NCI-H1417 (cell line): ENCODE measurements at places on chromosomes 12 and 14.

- no peak for DNase-seq
These were observed 198.0 kb upstream of the EEA1 start for GRCh38 chr12:93127107-93127560.

- DNase-seq = peak; percentile 91
These were observed 5.5 kb downstream of the OR10AD1 start for GRCh38 chr12:48197549-48197970.

DNA sequence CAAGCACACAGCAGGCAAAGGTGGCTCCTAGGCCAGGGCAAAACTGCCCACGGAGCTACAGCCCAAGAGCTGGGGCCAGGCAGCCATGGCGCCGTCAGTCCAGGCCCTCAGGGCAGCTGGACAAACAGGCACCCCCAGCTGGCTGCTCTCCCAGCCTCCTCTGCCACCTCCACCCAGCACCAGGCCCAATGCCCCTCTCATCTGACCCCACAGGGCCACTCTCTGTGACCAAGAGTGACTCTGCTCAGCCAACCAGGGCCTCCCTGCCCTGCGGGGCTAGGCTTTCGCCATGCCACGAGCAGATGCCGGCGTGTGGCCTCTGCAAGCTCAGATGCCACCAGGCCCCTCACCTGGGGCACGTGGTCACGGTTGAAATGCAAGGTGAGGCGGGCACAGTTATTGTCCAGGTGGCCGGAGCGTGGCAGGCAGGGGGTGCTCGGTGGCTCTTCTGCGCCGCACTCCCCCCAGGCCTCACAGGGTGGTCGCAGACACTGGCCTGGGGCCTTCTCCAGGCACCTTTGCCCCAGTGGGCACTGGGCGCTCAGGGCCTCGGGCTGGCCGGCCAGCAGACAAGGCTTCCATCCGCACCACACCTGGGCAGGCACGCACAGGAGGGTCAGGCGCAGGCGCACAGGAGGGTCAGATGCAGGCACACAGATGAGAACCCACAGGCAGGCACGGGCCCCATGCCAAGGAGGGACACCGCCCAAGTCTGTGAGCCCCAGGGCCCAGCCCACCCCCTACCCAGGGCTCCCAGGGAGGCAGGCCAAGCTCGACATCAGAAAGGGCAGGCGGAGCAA is 23.0 kb downstream of the JAG2 start:
- DNase-seq = no peak

- DNase-seq = peak; percentile 11
These were observed 27.2 kb upstream of the PNMA1 start for GRCh38 chr14:73741386-73741875.

GRCh38 chr14:68824517-68825347 is 31.9 kb upstream of the ZFP36L1 start:
- peak; percentile 58 for DNase-seq

GRCh38 chr12:88579161-88579517 is 1.1 kb downstream of the KITLG start:
- DNase-seq = peak; percentile 92

- peak; percentile 28 for DNase-seq
These were observed 208.7 kb downstream of the RBM19 start for GRCh38 chr12:113757221-113758002.

- no peak for DNase-seq
These were observed 95.2 kb downstream of the PRKCH start for GRCh38 chr14:61416591-61416990.

DNA sequence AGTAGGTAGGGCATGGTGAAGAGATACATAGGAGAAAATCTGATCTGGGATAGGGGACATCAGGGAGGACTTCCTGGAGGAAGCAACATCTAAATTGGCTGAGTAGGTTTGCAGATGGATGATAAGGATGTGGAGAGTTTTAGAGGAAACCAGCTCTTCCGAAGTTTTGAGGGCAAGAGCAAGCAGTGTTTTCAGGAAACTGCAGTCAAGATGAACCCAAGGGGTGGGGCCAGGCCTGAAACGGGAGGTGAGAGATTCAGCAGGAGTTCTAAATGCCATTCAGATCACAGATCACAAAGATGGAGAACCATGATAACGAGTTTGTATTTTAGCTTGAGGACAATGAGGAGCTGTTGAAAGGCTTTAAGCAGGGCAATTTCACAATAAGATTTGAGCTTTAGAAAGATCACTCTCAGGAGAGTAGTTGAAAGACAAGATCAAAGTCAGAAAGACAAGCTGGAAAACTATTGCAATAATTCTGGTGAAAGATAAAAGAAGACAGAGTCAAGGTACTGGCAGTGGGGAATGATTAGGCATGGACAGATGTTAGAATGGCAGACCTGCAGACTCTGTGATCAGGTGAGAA is 70.1 kb upstream of the PLXNC1 start:
- no peak for DNase-seq

- DNase-seq = no peak
These were observed 146.1 kb upstream of the NCOR2 start for GRCh38 chr12:124713436-124714082.

DNA sequence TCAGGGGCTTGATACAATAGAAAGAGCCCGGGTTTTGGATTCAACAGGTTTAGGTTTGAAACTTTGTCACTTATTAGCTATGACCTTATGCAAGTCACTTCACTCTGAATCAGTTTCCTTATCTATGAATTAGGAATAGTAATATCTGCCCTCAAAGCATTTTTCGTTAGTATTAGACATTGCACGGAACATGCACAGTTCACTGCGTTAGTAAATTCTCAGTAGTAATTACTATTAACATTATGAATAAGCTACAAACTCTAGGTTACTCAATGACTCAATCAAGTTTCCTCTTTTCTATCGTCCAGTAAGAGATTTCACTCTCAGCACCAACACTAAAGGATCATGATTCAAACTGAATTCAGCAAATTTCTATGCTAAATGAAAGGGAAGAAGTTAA is 150.3 kb downstream of the CEP83 start:
- DNase-seq = no peak

DNA sequence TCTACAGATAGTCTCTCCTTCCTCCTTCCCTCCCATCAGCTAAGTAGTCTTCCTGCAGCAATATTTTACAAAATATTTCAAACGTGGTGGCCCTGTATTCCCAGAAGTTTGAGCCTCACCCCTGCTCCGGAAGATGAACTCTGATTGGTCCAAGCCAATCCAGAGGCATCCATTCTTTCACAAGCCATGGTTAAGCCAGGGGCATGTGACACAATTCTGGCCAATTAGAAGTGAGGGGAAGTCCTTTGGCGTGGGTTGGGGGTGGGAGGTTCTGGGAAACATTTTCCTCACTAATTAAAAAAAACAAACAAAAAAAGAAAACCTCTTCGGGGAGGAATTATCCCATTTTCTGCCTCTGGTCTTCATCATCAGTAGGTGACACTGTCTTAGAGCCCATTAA is 69.4 kb upstream of the GSC start:
- no peak for DNase-seq

- no peak for DNase-seq
These were observed 36.3 kb upstream of the RCOR1 start for GRCh38 chr14:102556098-102556677.

GRCh38 chr12:80293347-80293746 is 150.7 kb upstream of the PTPRQ start:
- peak; percentile 44 for DNase-seq

DNA sequence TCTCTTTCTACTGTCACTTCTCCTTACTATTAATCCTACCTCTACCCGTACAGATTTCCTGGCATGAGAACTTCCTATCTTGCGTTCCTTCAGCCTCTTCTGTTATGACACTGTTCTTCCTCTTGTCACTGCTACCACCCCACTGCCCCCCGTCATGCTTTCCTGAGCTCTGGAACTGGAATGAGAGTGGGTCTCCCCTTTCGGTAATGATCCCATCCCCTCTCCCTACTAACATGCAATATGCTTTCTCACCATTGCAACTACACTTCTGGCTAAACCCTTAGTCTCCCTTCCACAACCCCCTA is 4.9 kb upstream of the AP1G2 start:
- no peak for DNase-seq

DNA sequence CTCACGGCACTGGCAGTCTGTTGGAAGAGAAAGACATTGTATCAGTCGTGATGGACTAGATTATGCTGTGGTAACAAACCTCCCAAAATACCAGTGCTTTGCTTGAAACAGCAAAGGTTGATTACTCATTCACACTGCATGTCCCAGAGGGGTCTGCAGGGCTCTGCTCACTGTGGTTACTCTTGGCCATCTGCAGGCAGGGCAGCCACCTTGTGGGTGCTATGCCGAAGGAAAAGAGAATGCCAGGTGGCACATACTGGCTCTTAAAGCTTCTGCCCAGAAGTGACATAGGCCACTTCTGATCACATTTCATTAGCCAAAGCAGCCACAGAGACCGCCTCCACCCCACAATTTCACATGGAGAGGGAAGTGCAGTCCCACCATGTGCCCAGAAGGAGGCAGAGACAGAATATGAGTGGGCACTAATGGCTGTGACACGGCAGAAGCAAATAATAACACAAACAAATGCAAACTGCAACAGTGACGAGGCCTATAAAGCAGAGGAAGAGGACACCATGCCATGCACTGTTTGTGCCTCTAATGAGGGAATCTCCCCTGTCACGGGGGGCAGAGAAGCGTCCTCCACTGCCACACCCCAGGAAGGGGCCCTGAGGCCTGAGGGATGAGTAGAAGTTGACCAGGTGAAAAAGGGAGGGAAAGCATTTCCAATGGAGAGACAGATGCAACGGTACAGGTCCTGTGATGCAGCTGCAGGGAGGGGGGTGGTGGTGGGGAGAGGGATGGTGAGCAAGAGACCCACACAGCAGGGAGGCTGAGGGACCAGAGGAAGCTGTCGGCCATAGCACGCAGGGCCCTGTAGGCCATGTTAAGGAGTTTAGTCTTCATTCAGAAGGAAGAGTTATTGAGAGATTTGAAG is 51.7 kb upstream of the KICS2 start:
- peak; percentile 14 for DNase-seq

DNA sequence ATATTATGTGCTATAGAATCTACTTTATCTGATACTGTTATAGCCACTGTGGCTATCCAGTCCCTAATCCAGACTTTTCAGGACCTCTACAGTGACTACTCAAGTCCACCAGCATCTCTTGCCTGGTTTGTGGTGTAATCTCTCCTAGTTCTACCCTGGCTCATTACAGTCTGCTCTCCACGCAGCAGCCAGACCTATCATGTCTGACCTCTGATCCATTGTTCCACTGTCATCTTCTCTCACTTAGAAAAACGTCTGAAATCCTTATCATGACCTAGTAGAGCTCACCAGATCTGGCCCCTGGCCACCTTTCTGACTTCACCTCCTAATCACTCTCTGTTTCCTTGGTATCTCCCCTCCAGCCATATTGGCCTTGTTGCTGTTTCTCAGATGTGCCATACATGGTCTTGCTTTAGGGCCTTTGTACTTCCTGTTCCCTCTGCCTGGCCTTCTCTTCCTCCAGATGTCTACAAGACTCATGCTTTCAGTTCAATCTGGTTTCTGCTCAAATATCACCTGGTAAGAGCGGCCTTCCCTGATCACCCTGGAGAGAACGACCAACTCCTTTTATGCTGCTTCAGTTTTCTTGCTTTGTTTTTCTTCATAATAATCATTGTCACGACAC is 475.5 kb downstream of the AACS start:
- DNase-seq = no peak

DNA sequence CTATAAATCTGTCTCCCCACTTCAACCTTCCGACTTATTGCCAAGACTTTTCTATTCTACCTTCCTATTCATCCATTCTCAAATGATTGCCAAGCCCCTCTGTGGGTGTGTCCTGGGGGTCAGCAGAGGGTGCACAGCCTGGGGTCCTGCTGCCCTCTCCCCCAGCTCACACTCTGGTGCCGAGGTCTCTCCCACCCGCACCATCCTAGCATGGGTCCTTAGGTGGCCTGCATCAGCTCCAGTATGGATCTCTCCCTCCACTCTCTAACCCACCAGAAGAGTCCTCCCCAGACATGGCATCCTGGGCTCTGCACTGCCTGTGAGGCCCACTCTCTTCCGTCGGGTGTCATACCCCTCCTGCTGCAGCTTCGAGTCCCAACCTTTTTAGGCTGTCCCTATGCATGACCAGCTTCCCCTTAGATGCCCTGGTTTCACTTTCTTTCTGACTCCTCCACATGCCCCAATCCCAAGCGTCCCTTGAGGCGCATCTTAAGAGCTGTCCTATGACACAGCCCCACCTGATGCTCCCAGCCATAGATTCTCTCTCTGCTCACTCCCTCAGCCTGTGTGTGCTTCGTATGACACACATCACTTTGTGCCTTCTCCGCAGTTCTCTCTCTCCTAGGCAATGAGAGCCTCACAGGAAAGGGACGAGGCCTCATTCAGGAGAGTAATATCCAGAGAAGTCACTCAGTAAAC is 43.9 kb downstream of the GIT2 start:
- DNase-seq = no peak

GRCh38 chr12:12995088-12995487 is 5.0 kb downstream of the HEBP1 start:
- no peak for DNase-seq

DNA sequence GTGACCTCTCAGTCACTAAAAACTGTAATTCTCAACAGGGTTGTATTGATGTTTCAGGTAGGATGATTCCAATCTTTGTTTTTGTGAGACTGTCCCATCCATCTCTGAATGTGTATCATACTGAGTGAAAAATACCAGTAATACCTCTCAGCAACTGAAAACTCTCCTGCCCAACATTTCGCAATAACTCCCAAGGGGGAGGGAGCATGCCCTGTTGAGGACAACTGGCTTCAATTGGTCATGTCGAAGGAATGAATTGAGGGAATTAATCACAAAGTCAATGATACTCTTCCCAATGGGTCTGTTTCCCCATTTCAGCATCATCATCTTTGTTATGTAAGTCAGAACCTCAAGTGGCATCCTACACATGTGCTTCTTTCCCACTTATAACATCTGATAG is 102.4 kb upstream of the E2F7 start:
- DNase-seq = no peak

DNA sequence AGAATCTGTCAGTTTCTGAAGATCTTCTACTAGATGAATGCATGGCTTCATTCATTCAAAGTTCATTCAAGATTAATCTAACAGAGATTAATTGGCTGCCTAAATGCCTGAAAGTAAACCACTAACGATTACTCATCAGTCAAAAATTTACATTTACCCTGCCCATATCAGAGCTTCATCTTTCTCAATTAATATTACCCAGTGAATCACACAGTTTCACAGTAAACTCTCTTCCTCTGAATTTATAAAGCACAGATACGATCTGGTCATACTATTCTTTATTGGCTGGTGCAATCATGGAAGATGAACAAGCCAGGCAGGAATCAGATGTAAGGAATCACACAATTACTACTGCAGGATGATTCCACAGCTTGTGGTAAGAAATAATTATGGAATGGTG is 377.7 kb downstream of the SLC16A7 start:
- no peak for DNase-seq

- no peak for DNase-seq
These were observed 798 bp downstream of the CELA1 start for GRCh38 chr12:51345681-51346080.
